ENCODE measurements at places on chromosomes 13 and 19.

DNA sequence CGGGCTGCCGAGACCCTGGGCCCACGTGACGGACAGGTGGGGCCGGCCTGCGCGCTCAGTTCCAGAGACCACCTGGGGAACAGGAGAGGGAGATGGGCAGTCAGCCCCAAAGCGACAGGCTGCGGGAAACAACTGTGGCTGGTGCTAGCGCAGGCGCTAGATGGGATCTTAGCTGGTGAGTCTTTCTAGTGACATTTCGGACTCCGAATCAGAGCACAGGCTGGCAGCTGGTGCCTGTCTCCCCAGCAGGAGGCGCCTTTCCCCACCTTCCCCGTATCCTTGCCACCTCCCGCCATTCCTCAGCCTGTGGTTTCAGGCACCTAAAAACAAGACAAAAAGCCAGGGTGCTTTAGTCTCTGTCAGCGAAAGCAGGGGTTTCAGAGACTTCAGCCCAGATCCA is 19.4 kb upstream of the RANBP3 start:
- no peak for DNase-seq

DNA sequence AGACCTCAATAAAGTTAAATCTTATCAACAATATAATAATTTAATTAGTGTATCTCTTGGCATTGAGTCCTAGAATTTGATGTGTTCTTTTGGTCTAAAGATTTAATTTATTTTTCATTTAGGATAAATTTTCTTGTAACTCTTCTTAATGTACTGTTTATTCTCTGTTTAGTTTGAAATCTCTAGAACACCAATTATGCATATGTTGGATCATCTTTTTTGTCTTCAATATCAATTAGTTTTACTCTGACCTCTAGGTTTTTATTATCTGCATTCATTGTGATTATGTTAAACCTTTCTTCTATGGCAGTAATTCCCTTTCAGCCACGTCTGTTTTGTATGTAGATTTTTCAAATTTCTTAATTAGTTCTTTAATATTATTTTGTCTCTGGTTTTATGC is 93.8 kb upstream of the ARHGEF7 start:
- DNase-seq: no peak

GRCh38 chr19:29531458-29532025 is 5.7 kb downstream of the VSTM2B start:
- no peak for DNase-seq

DNA sequence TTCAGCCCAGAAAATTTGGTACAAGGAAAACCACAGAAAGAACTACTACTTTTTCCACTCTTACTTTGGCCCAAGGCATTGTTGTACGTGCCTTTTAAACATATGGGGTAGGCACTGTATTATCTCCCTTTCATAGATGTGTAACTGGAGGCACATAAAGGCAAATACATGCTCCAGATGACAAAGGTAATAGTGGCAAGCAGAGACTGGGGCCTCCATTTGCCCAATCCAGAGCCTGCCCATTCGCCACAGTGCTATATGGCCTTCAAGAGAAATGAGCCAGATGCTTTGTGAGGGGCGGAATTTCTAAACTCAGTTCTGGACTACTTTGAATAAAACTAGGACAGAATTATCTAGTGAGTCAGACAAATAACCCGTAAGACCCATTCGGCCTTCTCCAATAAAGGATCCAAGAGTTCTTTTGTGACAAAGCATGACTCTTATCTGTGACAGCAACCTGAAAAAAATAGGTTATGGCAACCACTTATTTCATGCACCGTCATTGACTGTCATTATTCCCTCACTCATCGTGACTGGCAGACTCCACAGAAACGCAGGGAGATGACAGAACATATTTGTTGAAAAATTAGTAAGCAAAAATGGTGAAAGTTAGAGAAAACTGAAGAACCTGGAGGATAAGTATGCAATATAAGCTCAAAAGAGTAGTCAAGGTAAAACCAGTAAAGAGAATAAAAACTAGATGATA is 712.0 kb upstream of the GPC6 start:
- no peak for DNase-seq

- no peak for DNase-seq
These were observed 14.5 kb upstream of the ICAM3 start for GRCh38 chr19:10353793-10354391.

DNA sequence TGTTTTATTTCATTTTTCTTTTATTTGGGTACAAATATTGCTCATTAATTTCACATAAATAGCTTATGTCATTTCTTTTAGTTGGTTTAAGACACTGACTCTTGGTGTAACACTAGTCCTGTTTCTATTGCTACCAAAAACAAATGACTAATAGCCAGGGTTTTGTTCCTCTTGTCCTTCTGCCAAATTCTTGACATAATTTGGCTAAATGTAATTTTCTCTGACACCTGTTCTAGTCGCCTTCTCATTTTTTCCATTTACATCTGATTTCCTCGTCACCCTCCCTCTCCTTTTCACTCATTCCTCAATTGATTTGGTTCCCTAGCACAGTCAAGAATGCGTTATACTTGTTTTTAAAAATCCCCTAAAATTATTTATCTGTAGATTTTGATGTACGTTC is 1718.7 kb downstream of the EFNB2 start:
- DNase-seq: no peak

- DNase-seq: no peak
These were observed 107.6 kb downstream of the SOX1 start for GRCh38 chr13:112174476-112175110.

DNA sequence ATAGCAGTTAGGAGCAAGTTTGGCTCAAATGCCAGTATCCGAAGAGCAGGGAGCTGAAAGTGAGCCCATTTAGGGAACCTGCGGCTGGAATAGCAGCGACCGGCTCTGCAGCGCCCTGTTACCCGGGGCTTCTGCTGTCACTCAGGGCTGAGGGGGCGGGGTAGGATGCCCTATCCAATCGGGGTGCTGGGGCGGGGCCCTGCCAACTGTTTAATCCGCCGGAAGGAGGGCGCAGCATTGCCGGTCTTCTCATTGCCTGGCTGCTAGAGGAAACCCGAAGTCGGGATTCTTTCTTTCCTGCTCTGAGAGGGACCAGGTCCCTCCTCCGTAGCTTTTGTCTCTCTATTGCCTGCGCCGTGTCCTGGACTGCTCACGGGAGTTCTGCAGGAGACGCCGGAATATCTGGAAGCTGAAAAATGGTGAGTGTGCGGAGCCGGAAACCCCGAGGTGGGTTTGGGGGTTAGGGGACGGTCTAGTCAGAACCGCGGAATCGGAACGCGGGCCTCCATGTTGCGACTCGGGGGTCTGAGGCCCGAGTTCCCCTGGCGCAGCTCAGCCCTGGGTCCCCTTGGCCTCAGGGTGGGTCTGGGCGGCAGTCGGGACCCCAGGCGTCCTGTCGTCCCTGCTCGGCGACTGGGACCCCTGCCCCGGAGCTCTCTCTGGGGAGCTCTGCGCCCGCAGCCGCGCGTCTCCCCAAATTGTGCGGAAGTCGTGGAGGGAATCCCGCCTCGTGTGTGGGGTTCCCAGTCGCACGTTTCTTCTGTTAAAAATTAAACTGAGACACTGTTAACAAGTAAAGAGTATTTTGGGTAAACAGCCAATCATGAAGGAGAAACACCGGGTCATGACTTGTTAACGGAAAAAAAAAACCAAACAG is 22.8 kb downstream of the ZNF763 start:
- DNase-seq: peak; percentile 86

DNA sequence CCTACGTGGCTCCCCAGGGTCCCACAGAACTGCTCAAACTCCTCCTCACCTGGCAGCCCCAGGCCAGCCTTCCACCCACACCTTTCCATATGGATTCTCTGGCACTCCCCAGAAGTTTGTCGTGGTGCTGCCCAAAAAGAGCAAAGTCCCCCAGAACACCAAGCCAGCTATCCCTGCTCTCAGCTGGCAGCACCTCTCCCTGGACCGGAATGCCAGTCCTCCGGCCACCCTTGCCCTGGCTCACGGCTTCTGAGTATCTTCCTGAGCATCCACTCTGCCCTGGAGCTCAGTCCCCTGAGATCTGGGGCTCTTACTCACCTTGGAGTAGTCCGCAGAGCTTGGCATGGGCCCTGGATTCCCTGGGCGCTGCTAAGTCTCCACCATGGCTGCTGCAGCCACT is 166.5 kb upstream of the ZNF507 start:
- no peak for DNase-seq

DNA sequence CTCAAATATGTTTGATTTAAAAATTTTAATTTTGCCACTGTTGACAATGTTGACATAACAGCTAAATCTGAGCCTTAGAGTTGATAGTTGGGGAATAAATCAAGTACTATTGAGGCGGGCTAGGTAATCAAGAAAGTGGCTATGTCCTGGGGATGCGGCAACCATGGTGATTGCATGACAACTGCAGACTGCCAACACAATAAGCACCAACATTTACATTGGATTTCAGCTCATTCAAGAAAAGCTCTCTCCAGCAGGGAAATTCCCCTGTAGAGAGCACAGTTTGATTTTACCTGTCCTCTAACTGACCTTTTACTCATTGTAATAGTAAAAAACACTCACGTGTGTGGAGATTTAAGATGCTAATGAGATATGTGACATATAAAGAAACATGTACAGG is 63.1 kb downstream of the ZNF100 start:
- no peak for DNase-seq

- no peak for DNase-seq
These were observed 485.2 kb downstream of the ZNF536 start for GRCh38 chr19:30857388-30857787.

- DNase-seq: no peak
These were observed 72.9 kb downstream of the FGF14 start for GRCh38 chr13:102328909-102329308.

DNA sequence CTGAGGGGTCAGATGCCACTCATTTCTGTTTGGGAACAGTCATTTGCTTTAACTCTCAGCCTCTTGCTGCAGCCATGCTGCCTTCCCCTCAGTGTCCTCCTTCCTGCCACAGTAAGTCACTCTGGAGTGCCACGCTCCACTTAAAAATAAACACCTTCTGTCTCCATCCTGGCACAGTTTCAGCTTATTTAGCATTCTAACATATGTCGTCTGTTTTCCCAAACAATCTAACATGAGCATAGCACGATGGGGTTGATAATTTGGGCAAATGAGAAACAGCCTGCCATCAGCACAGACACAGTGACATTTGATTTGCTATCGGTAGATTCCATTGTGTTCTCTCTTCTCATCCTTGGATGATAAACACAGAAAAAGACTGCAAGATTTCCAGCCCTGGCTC is 768.6 kb downstream of the UQCRFS1 start:
- DNase-seq: no peak
